ENCODE measurements at places on chromosomes 7 and 10. TPM values are rescaled to one million over a fixed set of nuclear protein-coding genes. Genes with fewer than 3 reads are reported as not detected.
A peak's percentile ranks its signal among the peaks of the same experiment; 100 is the strongest.

GRCh38 chr7:5200561-5201235 lies 10.7 kb downstream of the WIPI2 start:
- H3K36me3 ChIP-seq, result peaks cover 2% of the 10 kb centered on the region
- no peaks in the 10 kb centered on the region for H3K4me1 ChIP-seq
- no peak overlapping the region for H3K27ac ChIP-seq
- H3K4me3 ChIP-seq, result no peak overlapping the region
- DNase-seq, result no peak

DNA sequence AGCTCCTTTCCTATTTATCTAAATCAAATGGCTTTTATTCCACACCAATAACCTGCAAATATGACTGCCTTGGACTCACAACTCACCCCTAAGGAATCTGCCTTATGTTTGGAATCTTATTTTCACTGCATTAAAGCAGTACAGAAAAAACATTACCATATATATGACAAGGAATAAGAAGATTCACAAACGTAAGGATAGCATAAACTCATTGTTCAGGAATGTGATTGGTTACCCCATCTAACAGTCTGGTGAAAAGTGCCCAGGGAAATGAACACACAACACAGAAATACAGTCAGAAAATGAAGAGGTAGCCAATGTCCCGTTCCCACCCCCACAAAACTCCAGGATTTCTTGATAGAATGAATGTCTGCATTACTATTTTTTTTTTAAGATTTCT lies 2.0 kb downstream of the PPP3CB start:
- DNase-seq, result no peak
- H3K27ac ChIP-seq, result no peak overlapping the region

DNA sequence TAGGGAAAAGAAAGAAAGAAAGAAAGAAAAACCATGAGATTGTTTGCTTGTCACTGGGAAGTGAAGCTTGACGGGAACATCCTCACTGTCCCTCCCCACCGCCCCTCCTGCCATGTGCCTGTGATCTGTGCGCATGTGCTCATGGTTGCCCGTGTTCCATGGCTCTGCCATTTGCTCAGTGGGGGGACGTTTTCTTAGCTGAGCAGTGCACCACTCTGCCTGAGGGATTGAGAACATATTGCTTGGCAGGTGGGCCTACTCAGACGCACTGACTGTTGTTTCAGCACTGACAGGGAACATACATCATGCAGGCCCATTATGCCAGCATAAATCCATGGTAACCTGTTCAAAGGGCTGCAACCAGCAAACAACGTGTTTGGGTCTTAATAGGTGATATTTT lies 747.9 kb upstream of the GALNT17 start:
- H3K4me1 ChIP-seq, result peaks cover 14% of the 10 kb centered on the region
- no peaks in the 10 kb centered on the region for H3K36me3 ChIP-seq
- no peak for DNase-seq
- no peak overlapping the region for H3K4me3 ChIP-seq

DNA sequence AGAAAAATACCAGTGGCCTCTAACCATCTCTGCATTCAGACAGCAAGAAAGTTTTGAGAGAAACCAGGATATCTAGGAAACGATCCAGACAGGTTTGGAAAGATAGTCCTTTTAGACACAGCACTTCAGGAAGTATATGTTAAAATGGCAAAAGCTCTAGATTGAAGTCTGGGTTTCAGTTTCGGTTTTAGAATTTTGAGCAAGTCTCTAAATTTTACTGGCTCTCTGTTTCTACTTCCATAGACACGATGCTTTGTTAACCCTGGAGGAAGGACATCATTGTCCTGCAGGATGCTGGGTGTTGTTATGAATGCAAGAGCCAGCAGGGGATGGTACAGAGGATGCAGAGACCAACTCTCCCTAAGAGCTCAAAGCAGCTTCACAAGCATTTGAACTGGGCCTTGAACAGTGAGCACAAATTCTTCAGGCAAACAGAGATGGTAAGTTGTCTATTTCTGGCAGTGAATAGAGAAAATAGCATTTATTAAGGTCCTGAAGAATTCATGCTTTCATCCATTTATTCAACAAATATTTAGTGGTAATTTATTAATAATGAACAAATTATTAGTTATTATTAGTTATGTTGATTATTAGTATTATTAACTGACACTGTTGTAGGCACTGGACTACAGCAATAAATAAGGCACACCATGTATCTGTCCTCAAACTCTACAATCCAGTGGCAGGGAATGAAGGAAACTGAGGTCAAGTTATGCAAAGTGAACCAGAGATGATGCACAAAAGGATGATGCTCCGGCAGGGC lies 152.7 kb upstream of the NRP1 start:
- no peaks in the 10 kb centered on the region for H3K36me3 ChIP-seq
- no peak overlapping the region for H3K27ac ChIP-seq
- peaks cover 4% of the 10 kb centered on the region for H3K4me1 ChIP-seq
- no peak overlapping the region for H3K4me3 ChIP-seq
- no peaks in the 10 kb centered on the region for H3K27me3 ChIP-seq

GRCh38 chr7:116715077-116715476 lies 43.1 kb downstream of the MET start:
- H3K27ac ChIP-seq, result no peak overlapping the region
- no peak for DNase-seq
- H3K4me1 ChIP-seq, result no peaks in the 10 kb centered on the region
- no peaks in the 10 kb centered on the region for H3K36me3 ChIP-seq
- H3K4me3 ChIP-seq, result no peak overlapping the region

GRCh38 chr10:116316503-116316902 lies 7.7 kb upstream of the CCDC172 start:
- no peaks in the 10 kb centered on the region for H3K27me3 ChIP-seq
- H3K4me3 ChIP-seq, result no peak overlapping the region
- H3K27ac ChIP-seq, result no peak overlapping the region
- H3K4me1 ChIP-seq, result no peaks in the 10 kb centered on the region
- no peaks in the 10 kb centered on the region for H3K36me3 ChIP-seq

DNA sequence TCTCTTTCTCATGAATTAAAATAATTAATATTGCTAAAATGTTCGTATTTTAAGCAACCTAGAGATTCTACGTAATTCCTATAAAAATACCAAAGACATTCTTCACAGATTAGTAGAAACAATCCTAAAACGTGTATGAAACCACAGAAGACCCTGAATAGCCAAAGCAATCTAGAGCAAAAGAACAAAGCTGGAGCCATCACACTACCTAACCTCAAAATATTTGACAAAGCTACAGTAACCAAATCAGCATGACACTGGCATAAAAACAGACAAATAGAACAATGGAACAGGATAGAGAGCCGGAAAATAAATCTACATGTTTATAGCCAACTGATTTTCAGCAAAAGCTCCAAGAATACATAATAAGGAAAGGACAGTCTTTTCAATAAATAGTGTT lies 105.5 kb upstream of the PTN start:
- H3K4me3 ChIP-seq, result no peak overlapping the region
- H3K36me3 ChIP-seq, result no peaks in the 10 kb centered on the region
- H3K27me3 ChIP-seq, result no peaks in the 10 kb centered on the region

DNA sequence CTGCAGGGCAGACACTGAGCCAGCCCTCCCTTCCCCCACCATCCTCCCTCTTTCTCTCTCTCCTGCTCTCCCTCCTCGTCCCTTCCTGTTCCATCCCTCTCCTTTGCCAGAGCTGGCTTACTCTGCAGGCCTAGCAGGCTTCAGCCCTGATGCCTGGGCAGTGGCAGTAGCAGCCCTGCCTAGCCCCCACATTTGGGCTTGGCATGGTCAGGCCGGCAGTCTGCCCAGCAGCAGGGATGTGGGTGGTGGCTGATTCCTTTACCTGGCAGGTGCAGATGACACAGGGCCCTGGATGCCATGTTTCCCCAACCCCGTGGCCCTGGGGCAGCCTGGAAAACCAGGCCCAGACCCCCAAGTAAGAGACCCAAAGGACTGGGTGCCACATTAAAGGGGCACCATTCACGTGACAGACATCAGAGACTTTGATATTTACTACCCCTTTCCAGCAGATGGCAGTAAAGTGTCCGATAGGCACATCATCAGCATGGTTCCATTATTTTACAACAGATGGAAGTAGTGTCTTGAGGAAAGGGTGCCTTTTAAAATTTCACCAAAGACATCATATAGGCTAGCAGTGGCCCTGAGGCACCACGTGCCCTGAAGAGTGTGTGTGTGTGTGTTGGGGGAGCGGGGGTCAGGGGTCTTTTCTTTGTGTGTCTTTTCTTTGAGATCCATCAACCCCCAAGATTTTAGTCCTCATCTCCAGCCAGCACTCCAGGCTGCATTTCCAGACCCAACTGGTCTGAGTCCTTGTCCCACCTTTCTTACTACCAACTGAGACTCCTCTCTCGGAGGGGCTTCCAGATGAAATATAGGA lies 5.9 kb downstream of the KCP start:
- H3K27me3 ChIP-seq, result no peaks in the 10 kb centered on the region
- no peak overlapping the region for H3K27ac ChIP-seq
- no peaks in the 10 kb centered on the region for H3K36me3 ChIP-seq
- DNase-seq, result no peak
- no peaks in the 10 kb centered on the region for H3K4me1 ChIP-seq

MALRD1 gene
- 1.5 TPM for polyA plus RNA-seq

SFRP4 gene
- 15.9 TPM for polyA plus RNA-seq

DNA sequence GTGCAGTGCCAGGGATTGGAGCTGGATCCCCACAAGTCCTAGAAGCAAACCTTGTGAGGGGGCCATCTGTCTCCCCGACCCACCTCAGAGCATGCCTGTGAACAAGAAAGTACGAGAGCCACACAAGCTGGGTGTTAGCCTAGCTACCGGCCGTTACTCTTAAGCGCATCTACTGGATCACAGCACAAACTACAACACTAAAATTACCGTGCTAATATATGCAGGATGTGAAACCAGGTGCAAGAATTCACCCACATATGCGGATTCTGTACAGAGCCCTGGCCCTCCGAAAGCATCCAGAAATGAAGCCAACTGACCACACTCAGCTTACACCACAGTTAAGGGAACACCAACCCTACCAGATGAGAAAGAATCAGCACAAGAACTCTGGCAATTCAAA lies 16.0 kb upstream of the PRSS1 start:
- no peak for DNase-seq
- H3K36me3 ChIP-seq, result no peaks in the 10 kb centered on the region
- H3K27me3 ChIP-seq, result no peaks in the 10 kb centered on the region
- no peaks in the 10 kb centered on the region for H3K4me1 ChIP-seq
- H3K27ac ChIP-seq, result no peak overlapping the region

DNA sequence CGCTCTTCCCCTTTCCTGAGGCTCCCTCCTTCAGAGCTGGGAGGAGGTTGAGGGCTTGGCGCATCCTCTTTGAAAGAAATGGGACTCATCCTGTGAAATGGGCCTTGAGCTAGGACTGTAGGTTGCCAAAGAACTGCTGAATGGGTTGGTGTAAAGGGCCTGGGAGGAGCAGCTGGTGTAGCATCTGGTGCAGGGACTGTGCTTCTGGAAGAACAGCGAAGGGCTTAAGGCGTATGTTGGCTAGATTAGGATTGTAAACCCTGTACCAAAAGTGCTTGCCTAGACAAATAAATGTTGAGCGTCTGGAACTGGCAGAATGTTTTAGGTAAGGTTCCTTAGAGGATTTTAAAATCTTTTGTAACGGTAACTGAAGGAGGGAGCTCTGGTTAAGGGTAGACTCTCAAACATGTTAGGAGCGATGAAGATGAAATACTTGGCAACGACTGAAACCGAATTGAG lies 563 bp downstream of the STAM start:
- no peaks in the 10 kb centered on the region for H3K27me3 ChIP-seq
- H3K4me1 ChIP-seq, result peaks cover 3% of the 10 kb centered on the region
- DNase-seq, result no peak
- H3K36me3 ChIP-seq, result no peaks in the 10 kb centered on the region

- no peak overlapping the region for H3K4me3 ChIP-seq
- no peaks in the 10 kb centered on the region for H3K27me3 ChIP-seq
- H3K36me3 ChIP-seq, result no peaks in the 10 kb centered on the region
- no peak overlapping the region for H3K27ac ChIP-seq
- no peaks in the 10 kb centered on the region for H3K4me1 ChIP-seq
Observed at GRCh38 chr10:7424919-7425318, 14.1 kb upstream of the SFMBT2 start.

- H3K27me3 ChIP-seq, result no peaks in the 10 kb centered on the region
- no peak overlapping the region for H3K27ac ChIP-seq
- no peaks in the 10 kb centered on the region for H3K36me3 ChIP-seq
- no peak for DNase-seq
- no peaks in the 10 kb centered on the region for H3K4me1 ChIP-seq
Observed at GRCh38 chr10:108374991-108375390, 1210.5 kb upstream of the SORCS1 start.

GRCh38 chr7:148809856-148810255 lies 74.2 kb downstream of the EZH2 start:
- H3K27ac ChIP-seq, result no peak overlapping the region
- no peaks in the 10 kb centered on the region for H3K36me3 ChIP-seq
- no peak for DNase-seq
- no peaks in the 10 kb centered on the region for H3K4me1 ChIP-seq

- H3K27ac ChIP-seq, result no peak overlapping the region
- no peak for DNase-seq
- H3K36me3 ChIP-seq, result no peaks in the 10 kb centered on the region
- H3K27me3 ChIP-seq, result no peaks in the 10 kb centered on the region
Observed at GRCh38 chr7:47907981-47908616, 40.2 kb downstream of the PKD1L1 start.

IDI2 gene
- not detected for polyA plus RNA-seq

DNA sequence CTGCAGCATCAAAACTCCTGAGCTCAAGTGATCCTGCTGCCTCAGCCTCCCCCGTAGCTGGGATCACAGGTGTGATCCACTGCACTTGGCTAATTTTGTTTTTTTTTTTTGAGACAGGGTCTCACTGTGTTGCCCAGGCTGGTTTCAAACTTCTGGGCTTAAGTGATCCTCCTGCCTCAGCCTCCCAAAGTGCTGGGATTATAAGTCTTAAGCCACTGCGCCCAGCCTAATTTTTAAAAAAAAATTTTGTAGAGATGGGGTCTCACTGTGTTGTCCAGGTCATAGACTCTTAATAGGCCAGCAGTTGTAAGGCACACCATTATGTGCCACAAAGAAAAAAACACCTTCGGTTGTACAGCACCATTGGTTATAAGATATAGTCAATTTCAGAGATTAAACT lies 122.4 kb downstream of the MAPK8 start:
- H3K4me1 ChIP-seq, result no peaks in the 10 kb centered on the region
- no peaks in the 10 kb centered on the region for H3K36me3 ChIP-seq
- H3K27me3 ChIP-seq, result no peaks in the 10 kb centered on the region
- no peak overlapping the region for H3K27ac ChIP-seq
- H3K4me3 ChIP-seq, result no peak overlapping the region
- no peak for DNase-seq

- H3K36me3 ChIP-seq, result no peaks in the 10 kb centered on the region
- H3K27ac ChIP-seq, result peak within 1 kb of the TSS; percentile 37
- H3K4me3 ChIP-seq, result peak within 1 kb of the TSS; percentile 57
- H3K27me3 ChIP-seq, result no peaks in the 10 kb centered on the region
- peak; percentile 97 for DNase-seq
Observed at GRCh38 chr10:102743588-102744373, at the start of gene WBP1L. TSS of gene WBP1L (plus strand) at chr10:102743948. CDS start at chr10:102744054, 106 bp downstream.

- H3K4me3 ChIP-seq, result no peak overlapping the region
- H3K27me3 ChIP-seq, result no peaks in the 10 kb centered on the region
- H3K27ac ChIP-seq, result no peak overlapping the region
- peaks cover 6% of the 10 kb centered on the region for H3K36me3 ChIP-seq
- DNase-seq, result no peak
Observed at GRCh38 chr10:70418229-70418628, 14.3 kb downstream of the EIF4EBP2 start.

- no peak overlapping the region for H3K4me3 ChIP-seq
- H3K27ac ChIP-seq, result no peak overlapping the region
- H3K27me3 ChIP-seq, result no peaks in the 10 kb centered on the region
Observed at GRCh38 chr7:40977533-40977932, 725.4 kb downstream of the INHBA start.
